ENCODE measurements at places on chromosomes 16 and 17.

- no peak for DNase-seq
These were observed 40.8 kb downstream of the IRX6 start for GRCh38 chr16:55364811-55365210.

GRCh38 chr16:29825145-29826044 is 5.1 kb downstream of the MVP start:
- peak; percentile 65 for DNase-seq

GRCh38 chr16:2948807-2949704 is 15.0 kb upstream of the KREMEN2 start:
- no peak for DNase-seq

- DNase-seq = no peak
These were observed 6.0 kb downstream of the DOC2A start for GRCh38 chr16:30004811-30005242.

- DNase-seq = no peak
These were observed 26.7 kb downstream of the HIC1 start for GRCh38 chr17:2081564-2081963.
